ENCODE measurements at places on chromosomes 6 and 20.

GRCh38 chr6:69825904-69826303, 29.1 kb upstream of the LMBRD1 start:
- DNase-seq: no peak

GRCh38 chr20:60242836-60243505, 284.7 kb downstream of the CDH26 start:
- DNase-seq: no peak

GRCh38 chr6:14272737-14273085, 155.1 kb downstream of the CD83 start:
- no peak for DNase-seq

DNA sequence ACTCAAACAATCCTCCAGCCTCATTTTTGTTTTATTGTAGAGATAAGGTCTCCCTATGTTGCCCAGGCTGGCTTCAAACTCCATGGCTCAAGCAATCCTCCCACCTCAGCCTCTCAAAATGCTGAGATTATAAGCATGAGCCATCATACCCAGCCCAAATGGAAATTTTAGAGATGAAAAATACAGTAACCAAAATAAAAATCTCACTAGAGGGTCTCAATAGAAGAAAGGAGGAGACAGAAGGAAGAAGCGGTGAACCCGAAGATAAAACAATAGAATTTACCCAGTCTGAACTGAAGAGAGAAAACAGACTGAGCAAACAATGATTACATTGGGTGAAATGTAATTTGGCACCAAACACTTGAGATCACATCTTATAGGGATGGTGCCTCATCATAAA, 16.7 kb upstream of the OLIG3 start:
- DNase-seq: no peak

DNA sequence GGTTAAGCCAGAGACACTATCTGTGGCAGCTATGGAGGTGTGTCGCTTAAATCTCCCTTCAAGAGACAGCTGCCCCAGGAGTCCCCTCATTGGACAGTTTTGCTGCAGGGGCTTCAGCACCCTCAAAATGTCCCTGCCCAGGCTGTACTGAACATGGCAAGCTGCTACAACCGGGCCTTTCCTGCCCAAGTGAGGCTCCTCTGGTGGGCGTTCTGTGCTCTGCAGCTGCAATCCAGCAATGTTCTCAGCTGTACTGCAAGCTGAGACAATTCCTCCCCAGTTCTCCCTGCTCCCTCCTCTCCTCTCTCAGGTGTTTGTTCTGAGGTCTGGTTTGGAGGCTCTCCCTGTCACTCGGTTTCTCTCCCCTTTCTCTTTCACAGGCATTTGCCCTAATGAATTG, 190.8 kb upstream of the LAMP5 start:
- no peak for DNase-seq

DNA sequence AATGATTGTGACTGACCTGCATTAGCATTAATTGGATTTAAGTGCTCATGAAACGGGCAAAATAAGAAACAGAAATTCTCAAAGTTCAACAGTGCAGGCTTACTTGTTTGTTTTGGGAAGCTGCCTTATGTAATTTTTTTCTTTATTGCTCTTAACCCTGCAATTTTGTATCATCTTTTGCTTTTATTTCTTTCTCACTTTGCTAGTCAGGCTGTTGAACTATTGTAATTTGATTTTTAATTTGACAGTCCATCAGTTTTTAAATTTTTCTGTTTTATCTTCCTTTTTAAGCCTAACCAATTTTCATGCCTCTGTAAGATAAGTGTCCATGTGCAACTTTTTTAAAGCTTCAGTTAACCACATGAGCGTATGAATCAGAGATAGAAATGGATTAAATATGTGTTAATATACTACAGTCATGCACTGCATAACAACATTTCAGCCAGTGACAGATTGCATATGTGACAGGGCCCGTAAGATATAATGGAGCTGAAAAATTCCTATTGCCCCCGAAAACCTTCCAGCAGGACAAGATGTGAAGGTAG, 44.6 kb downstream of the PEX7 start:
- DNase-seq: no peak

- DNase-seq: no peak
Observed at GRCh38 chr6:165985806-165986299, 181.8 kb downstream of the TBXT start.

DNA sequence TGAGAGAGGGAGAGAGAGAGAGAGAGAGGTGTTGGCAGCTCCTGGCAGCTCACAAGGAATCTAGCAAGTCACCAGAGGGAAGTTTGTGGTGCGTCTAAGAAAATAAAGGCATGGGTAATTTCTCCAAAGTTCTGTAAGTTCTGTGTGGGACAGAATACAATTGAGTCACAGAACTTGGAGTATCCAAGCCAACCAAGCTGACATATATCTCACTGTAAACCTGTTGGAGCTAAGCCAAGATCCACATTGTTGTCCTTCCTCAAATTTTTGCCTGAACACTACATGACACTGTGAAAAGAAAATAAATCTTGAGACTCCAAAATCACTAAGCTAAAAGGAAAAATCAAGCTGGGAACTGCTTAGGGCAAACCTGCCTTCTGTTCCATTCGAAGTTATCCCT, 436.7 kb downstream of the MEI4 start:
- DNase-seq: no peak

DNA sequence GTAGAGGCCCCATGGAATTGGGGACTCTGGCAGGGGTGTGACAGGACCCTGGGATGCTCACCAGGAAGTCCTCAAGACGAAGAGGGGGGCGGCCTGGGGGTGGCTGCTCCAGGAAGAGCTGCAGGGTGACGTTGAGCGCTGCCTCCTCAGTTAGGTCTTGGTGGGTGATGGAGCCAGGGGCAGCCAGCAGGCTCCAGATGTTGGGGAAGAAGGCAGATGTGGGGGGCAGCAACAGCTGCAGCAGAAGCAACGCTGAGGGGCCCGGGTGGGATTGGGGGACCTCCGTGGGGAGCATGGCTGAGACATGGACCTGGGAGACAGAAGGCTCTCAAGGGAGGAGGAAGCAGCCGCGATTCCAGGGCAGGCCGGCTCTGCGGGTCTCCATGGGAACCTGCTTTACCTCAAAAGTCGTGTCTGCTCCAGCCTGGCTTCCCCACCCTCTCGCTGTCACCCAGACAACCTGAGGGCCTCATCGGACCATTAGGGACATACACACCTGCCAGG, 591 bp downstream of the VWA7 start:
- DNase-seq: no peak
